Right kidney (tissue), 9 donors: ENCODE measurements at places on chromosomes 13 and 19.

DNA sequence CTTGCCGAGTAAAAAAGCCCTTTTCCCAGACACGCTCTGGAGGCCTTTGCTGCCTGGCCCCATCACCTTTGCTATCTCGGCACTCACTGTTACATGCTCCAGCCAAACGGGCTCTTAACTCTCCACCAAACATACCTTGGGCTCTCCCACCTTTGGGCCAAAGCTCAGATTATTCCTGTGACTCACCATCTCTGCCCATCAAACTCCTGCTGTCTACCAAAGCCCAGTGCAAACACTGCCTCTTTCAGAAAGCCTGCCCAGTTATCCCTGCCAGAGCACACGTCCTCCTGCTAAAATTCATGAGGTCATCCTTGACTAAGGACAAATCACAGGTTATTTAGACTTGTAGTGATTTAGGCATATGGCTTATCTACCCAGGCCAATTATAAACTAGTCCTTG, 48.1 kb upstream of the SERPINE3 start:
- DNase-seq: no peak

GRCh38 chr13:75871059-75871458, 234.9 kb downstream of the LMO7 start:
- no peak for DNase-seq

DNA sequence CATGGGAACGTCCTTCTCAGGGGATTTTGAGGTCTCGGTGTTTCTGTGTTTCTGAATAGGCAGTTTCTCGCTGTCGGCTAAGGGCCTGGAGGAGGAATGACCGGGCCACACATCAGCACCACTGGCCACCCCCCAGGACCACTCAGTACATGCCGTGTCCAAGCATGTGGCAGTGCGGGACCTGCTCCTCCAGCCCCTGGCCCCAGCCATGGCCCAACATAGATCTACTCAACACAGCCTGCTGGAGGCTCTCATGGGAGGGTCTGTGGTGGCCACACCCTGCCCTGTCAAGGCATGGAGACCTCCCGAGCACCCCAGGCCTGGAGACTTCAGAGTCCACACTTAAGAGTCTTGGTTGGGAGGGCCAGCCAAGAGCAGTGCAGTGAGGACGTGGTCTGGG, 17.5 kb downstream of the IZUMO4 start:
- no peak for DNase-seq

DNA sequence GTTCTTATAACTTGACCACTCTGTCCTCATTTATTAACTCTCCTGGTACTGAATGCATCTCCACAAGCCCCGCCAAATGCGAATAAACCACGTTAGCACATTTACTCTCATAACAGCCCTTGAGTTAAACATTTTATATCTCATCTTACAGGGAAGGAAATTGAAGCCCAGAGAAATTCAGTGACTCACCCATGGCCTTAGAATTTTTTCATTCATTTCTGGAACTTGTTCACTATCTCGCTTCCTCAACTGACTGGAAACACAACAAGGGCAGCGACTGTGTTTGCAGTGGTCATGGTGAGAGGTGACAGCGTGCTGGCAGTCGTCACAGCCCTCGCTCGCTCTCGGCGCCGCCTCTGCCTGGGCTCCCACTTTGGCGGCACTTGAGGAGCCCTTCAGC, 39.5 kb downstream of the SERP2 start:
- no peak for DNase-seq

- no peak for DNase-seq
Measured at GRCh38 chr13:106528718-106529414, 6.6 kb downstream of the EFNB2 start.

- DNase-seq: no peak
Measured at GRCh38 chr19:57946316-57946715, 1.2 kb downstream of the ZNF256 start.

- DNase-seq: no peak
Measured at GRCh38 chr19:47537493-47537892, 22.6 kb upstream of the NAPA start.

DNA sequence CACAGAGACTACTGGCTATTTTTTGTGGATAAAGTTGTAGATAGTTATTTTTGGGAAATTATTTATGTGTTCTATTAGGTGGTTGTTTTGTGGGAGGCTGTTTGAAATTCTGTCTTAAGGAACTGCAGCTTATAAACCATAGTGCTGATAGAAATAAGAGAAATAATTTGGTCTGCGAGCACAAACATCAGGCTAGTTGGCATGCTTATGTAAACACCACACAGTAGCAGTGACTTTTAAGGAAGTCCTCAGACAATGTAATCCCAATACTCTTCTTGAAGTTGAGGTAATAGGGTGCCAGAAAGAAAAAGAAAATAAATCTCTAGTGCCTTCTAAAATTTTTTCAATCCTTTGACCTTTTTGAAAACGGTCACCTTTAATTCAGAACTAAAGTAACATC, 23.9 kb downstream of the KL start:
- no peak for DNase-seq

DNA sequence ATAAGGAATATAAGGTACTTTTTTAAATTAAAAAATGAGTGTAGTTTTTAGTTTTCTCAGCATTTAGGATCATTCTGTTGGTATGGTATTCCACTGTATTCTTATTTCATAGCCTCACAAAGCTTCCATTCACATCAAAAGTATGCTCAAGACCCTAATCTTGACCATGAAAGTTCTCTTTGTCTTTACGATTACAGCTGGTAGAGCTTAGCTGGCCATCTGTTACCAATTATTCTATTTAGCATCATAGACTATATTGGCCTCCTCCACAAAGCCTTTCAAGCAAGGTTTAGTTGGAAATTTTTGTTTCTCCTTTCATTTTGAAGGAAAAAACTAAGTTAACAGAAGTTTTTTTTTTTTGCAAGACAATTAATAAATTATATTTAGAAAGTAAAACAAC, 245.1 kb downstream of the KCTD12 start:
- no peak for DNase-seq

GRCh38 chr13:80336776-80337287, 4.1 kb downstream of the SPRY2 start:
- DNase-seq: no peak

- DNase-seq: no peak
Measured at GRCh38 chr19:53965091-53965490, 2.4 kb downstream of the CACNG8 start.
